ENCODE measurements at places on chromosomes 2 and 18. TPM values are rescaled to one million over a fixed set of nuclear protein-coding genes. Genes with fewer than 3 reads are reported as not detected.

PSMA8 gene
- polyA plus RNA-seq = 0.04 TPM

ABCA12 gene
- polyA plus RNA-seq = 0.55 TPM

ALPI gene
- not detected for polyA plus RNA-seq

UGT1A3 gene
- polyA plus RNA-seq = 0.07 TPM

ABCB11 gene
- polyA plus RNA-seq = 0.04 TPM

CFAP65 gene
- 0.01 TPM for polyA plus RNA-seq

CCL20 gene
- 56.3 TPM for polyA plus RNA-seq

RAX gene
- polyA plus RNA-seq = 0.14 TPM

IMPA2 gene
- polyA plus RNA-seq = 142 TPM

GCG gene
- polyA plus RNA-seq = 0.10 TPM

All from esophagus (tissue), 2 donors.